ENCODE measurements at places on chromosomes 3 and 15.

DNA sequence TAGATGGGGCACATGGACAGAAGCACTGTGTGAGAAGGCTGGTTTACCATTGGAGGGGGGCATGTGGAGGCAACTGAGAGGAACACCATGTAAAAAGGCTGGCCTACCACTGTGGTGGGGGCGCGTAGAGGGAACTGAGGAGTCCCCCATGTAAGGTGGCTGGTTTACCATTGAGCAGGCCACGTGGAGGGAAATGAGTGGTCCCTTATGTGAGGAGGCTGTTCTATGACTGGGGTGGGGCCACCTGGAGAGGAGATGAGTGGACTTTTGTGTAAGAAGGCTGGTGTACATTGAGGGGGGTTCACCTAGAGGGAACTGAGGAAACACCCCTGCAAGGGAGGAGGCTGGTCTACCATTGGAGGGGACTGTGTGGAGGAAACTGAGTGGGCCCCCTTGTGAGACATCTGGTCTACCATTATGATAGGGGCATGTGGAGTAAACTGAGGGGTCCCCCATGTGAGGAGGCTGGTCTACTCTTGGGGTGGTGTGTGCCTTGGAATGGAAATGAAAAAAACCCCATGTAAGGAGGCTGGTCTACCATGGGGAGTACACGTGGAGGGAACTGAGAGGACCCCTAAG, 156.9 kb downstream of the FBLN2 start:
- peak; percentile 12 for DNase-seq

GRCh38 chr3:146803745-146804144, 198.6 kb upstream of the PLSCR5 start:
- no peak for DNase-seq

- no peak for DNase-seq
These were observed 171.7 kb downstream of the C3orf38 start for GRCh38 chr3:88321363-88322050.

GRCh38 chr15:89830639-89831038, 16.0 kb upstream of the ANPEP start:
- no peak for DNase-seq

- no peak for DNase-seq
These were observed 120.2 kb upstream of the IGF1R start for GRCh38 chr15:98528046-98528725.
